ENCODE measurements at places on chromosomes 13 and 19. TPM values are rescaled to one million over a fixed set of nuclear protein-coding genes. Genes with fewer than 3 reads are reported as not detected.

The ZNF296 gene
- total RNA-seq: 1.1 TPM

The SOX1 gene
- not detected for total RNA-seq

The RHPN2 gene
- total RNA-seq: 3.1 TPM

The PSG2 gene
- total RNA-seq: not detected

The SWSAP1 gene
- total RNA-seq: 1.1 TPM

The ANGPTL8 gene
- total RNA-seq: not detected

The ZNF441 gene
- total RNA-seq: 4.0 TPM

The ZNF700 gene
- 12.4 TPM for total RNA-seq

The MEDAG gene
- not detected for total RNA-seq

The SEMA6B gene
- 0.17 TPM for total RNA-seq

The PTGER1 gene
- total RNA-seq: not detected

The CCDC97 gene
- 14.9 TPM for total RNA-seq

The SLC25A41 gene
- total RNA-seq: not detected

The MRPS31 gene
- 28.8 TPM for total RNA-seq

The CPT1C gene
- 0.48 TPM for total RNA-seq

The PRSS57 gene
- not detected for total RNA-seq

The ZNF85 gene
- total RNA-seq: 15.1 TPM

The FFAR3 gene
- total RNA-seq: 5.3 TPM

The MEIS3 gene
- not detected for total RNA-seq

The WTIP gene
- 0.81 TPM for total RNA-seq

The SRRM5 gene
- 0.27 TPM for total RNA-seq

The CAB39L gene
- 4.5 TPM for total RNA-seq

The WDR88 gene
- total RNA-seq: not detected

The LILRA1 gene
- not detected for total RNA-seq

The CASP14 gene
- total RNA-seq: not detected

The HIPK4 gene
- total RNA-seq: not detected

The ZNF44 gene
- 6.3 TPM for total RNA-seq

The FLT1 gene
- total RNA-seq: 21.9 TPM

The GET3 gene
- total RNA-seq: 47.7 TPM

The AMER2 gene
- not detected for total RNA-seq

The ATP8B3 gene
- total RNA-seq: 8.4 TPM

The CARS2 gene
- 44.2 TPM for total RNA-seq

The NFIX gene
- total RNA-seq: 6.2 TPM

The ZNF550 gene
- 9.3 TPM for total RNA-seq

The WDR87 gene
- not detected for total RNA-seq

The ATP4A gene
- total RNA-seq: not detected

The IL27RA gene
- 59.4 TPM for total RNA-seq

The HSD17B14 gene
- total RNA-seq: not detected

The FOXA3 gene
- 0.20 TPM for total RNA-seq

The TUBB4A gene
- 7.0 TPM for total RNA-seq

The ZNF471 gene
- 0.49 TPM for total RNA-seq

The CD22 gene
- 2.0 TPM for total RNA-seq

The PRTN3 gene
- not detected for total RNA-seq

The GPR4 gene
- not detected for total RNA-seq

The MISP gene
- total RNA-seq: not detected

The CABP5 gene
- total RNA-seq: not detected

The PABPC3 gene
- 1.3 TPM for total RNA-seq

The FAM124A gene
- total RNA-seq: not detected

The PEG3 gene
- not detected for total RNA-seq

The SHISA7 gene
- not detected for total RNA-seq
